ENCODE measurements at places on chromosomes 2 and 18. TPM values are rescaled to one million over a fixed set of nuclear protein-coding genes. Genes with fewer than 3 reads are reported as not detected.
A peak's percentile ranks its signal among the peaks of the same experiment; 100 is the strongest.

- DNase-seq = no peak
These were observed 23.8 kb downstream of the WDR75 start for GRCh38 chr2:189465076-189465475.

DNA sequence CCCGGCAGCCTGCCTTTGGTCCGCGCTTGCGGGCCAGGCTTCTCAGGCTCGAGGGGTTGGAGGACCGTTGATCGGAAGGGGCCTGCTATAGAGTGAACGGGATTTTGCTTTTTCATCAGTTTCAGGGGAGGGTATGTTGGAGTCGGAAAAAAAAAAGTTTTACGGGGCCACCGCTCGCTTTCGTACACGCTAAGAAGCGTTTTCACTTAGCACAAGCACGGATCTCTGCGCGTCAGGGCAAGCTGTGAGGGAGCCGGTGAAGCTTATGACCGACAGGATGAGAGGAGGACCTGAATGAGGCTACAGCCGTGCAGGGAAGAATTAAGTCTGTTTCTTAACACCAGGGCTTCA, 443 bp downstream of the CPSF3 start:
- no peak for DNase-seq

- no peak for DNase-seq
These were observed 397.5 kb downstream of the FIGN start for GRCh38 chr2:163338270-163338669.

- DNase-seq = no peak
These were observed 22.8 kb downstream of the NFE2L2 start for GRCh38 chr2:177241711-177242120.

DNA sequence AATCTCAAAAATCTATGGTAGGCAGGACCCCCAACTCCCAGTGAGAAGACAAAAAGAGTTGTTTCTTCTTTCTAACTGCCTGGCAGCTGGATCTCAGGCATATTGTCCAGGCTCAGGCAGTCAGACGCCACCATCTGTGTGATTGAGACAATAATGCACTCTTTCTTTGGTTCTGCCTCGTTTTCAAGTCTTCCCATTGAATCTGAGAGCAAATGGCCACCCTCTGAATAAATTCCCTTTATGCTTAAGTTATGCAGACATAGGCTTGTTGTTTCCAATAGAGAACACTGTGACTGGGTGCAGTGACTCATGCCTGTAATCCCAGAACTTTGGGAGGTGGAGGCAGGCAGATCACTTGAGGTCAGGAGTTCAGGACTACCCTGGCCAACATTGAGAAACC, 15.3 kb upstream of the CD207 start:
- peak; percentile 3 for DNase-seq

- no peak for DNase-seq
These were observed 145.9 kb upstream of the KLHL14 start for GRCh38 chr18:32918692-32919250.

DNA sequence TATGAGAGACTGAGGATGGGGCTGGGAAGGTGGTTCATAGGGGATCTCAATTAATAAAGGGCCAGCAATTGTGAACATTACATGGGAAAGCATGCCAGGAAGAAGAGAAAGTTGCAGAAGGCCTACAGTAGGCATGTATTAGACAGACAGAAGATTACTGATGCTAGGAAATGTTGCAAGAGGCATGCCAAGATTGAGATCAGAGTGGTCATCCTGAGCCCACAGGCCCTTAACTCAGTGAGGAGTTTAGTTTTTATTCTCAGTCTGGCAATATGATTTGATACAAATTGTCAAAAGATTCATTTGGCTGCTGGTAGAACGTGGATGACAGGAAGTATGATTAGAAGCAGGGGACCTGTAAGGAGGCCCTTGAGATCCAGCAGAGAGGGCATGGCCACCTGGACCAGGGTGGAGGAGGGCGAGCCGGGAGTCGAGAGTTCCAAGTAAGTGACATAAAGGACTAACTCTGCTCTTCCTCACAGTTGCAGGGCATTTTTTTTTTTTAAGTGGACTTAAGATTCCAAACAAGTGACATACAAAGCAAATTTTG, 54.9 kb downstream of the EPHA4 start:
- DNase-seq = no peak

GRCh38 chr2:10091182-10091888, 11.1 kb upstream of the CYS1 start:
- DNase-seq = no peak

- no peak for DNase-seq
These were observed 52.4 kb downstream of the MYO5B start for GRCh38 chr18:50142441-50143120.

DNA sequence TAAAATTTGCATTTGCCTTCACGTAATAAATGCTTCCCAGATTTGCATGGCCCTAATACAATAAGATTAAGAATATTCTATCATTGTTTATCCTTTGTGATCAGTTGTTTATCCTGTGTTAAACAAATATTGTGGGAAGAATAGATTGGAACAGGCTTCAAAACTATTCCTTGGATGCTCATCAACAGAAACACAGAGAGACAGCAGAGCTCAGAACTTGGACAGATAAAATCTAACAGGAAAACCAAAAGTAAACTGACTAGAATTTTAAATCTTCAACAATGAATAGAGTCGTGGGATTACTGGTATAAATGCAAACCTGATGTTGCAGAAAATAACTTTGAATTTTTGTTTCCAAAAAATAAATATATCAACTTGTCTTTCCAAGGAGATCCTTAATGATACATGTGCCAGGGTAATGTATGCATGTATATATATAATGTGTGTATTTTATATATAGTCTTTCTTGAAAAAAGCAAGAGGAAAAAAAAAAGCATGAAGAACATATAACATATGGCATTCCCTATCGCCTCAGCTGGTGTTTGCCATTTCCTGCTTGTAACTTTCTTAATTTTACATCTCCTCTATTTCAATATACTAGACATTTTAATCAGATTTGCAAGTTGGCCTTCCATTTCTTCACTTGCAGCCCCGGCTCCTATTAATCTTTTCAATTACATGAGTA, 59.9 kb upstream of the TANK start:
- DNase-seq = no peak

DNA sequence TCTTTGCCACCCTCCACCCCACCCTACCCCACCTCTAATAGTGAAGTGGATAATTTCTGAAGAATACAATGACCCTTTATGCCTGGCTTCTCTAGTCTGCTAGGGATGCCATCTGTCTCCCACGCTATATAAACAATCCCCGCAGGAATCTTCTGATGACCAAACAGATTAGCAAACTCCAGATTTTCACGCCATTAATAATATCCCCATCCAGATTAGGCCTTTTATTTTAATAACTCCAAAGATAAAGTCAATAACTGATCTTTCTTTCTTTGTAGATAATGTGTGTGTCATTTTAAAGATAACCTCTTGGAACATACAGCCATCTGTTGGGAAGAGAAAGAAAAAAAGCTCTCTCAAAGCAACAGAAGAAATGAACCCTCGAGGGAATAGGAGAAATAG, 47.9 kb upstream of the CCDC150 start:
- DNase-seq = no peak

- no peak for DNase-seq
These were observed 191.0 kb downstream of the NEDD4L start for GRCh38 chr18:58235001-58235436.

GRCh38 chr2:235842941-235843340, 325.2 kb downstream of the GBX2 start:
- DNase-seq = no peak

DNA sequence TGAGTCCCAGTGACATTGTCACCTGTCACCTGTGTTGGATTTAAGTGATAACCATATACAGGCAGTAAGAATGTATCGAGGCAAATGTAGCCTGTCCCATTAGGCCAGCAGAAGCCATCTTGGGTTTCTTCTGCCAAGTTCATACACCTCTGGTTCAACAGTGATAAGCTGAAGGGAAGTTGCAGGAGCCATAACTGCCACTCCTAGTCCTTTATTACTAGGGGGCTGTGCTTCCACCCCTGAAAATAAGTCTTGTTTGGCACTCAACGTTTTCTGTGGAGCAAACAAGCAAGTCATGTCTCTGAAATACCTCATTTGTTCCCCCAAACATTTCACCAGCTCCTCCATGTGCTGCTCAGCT, 58.1 kb upstream of the ALPP start:
- no peak for DNase-seq

- no peak for DNase-seq
These were observed 8.7 kb downstream of the CHMP1B start for GRCh38 chr18:11859903-11860407.

- no peak for DNase-seq
These were observed 137.1 kb downstream of the COL6A3 start for GRCh38 chr2:237276716-237277490.

GRCh38 chr2:119718501-119719260, 39.7 kb downstream of the TMEM177 start:
- DNase-seq = no peak

GRCh38 chr18:7927119-7927518, 360.0 kb downstream of the PTPRM start:
- no peak for DNase-seq

GRCh38 chr2:62822549-62822948, 117.0 kb downstream of the EHBP1 start:
- DNase-seq = no peak

Gene OR6B2
- not detected for total RNA-seq

Gene SERPINB13
- total RNA-seq = 131 TPM

Gene UGT1A10
- total RNA-seq = not detected

Gene C2orf76
- 3.7 TPM for total RNA-seq

Gene HRH4
- total RNA-seq = not detected

Gene KATNAL2
- total RNA-seq = 5.2 TPM

Gene C2orf80
- not detected for total RNA-seq

Gene SPC25
- not detected for total RNA-seq

Gene NT5DC4
- total RNA-seq = not detected

Gene MYOM1
- 1.2 TPM for total RNA-seq

Gene LOXL3
- 6.1 TPM for total RNA-seq

Measured in vagina (tissue), 2 donors.